ENCODE measurements at places on chromosomes 16 and 17.

GRCh38 chr17:7137171-7137943 lies 22.7 kb upstream of the ASGR2 start:
- no peak for DNase-seq

DNA sequence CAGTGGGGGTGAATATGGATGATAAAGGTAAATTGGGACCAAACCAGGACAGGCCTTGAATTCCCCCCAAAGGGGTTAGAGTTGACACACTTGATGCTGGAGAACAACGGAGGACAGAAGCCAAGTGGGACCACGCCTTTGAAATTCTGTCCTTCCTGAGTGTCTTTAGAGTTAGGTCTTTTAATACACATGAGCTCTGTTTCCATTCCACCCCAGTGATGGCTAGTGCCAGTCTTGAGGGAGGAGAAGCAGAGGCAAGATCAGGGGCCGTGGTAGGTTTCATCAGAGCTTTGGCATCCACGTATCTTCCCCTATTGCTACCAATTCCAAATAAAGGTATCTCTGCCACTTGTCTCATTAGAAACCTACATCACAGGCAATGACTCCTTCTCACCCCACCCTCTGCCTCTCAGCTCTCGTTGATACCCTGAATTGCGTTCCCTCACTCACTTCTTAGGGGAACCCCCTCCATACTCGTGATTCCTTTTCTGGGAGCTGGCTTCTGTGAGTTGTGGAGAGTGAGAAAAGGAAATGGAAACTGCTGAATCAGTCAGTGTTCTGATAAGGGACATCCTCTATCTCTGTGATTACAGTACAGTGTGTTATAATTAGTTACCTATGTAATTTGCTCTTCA lies 2.4 kb upstream of the CCL3L1 start:
- no peak for DNase-seq

- DNase-seq: no peak
Measured at GRCh38 chr17:82947051-82947991, 107.5 kb upstream of the ZNF750 start.

GRCh38 chr17:42009170-42009569 lies 8.1 kb downstream of the DNAJC7 start:
- no peak for DNase-seq

DNA sequence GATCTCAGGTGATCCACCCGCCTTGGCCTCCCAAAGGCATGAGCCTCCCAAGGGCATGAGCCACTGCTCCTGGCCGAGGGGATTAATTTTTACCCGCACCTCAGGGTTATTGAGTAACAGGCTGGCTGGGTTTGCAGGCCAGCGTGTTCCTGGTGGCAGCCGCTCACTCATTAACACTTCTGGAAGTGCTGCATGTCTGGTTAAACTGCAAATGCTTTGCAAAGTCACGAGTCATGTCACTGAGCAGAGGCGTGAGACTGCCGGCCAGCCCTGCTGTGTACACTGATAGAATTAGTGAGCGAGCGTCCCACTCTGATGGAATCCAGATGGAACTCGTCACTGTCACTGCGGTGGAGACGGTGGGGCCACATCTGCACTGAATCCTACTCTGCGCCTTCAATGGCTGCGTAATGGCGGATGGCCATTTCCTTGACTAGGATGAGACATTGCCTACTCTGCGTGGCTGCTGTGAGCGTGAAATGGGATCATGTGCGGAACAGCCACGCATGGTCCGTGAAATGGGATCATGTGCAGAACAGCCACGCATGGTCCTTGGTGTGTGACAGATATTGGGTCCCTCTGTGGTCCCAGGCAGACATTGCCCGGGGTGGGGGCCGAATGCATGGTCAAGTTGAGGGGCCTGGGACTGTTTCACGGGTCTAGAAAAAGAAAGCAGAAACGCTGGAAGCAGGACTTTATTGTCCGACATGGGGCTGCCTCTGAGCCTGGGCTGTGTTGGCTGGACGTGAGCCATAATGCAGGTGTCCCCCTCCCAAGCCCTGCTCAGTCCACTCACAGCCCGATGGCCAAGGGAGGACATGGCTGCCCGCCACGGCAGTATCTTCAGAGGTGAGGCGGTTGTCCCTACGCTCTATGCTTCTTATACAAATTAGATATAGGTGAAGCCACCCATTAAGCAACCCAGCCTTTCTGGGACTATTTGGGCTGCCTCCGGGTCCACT lies 740 bp upstream of the SLC5A10 start:
- DNase-seq: no peak

GRCh38 chr17:28230011-28230410 lies 89.0 kb upstream of the TMEM97 start:
- DNase-seq: no peak

DNA sequence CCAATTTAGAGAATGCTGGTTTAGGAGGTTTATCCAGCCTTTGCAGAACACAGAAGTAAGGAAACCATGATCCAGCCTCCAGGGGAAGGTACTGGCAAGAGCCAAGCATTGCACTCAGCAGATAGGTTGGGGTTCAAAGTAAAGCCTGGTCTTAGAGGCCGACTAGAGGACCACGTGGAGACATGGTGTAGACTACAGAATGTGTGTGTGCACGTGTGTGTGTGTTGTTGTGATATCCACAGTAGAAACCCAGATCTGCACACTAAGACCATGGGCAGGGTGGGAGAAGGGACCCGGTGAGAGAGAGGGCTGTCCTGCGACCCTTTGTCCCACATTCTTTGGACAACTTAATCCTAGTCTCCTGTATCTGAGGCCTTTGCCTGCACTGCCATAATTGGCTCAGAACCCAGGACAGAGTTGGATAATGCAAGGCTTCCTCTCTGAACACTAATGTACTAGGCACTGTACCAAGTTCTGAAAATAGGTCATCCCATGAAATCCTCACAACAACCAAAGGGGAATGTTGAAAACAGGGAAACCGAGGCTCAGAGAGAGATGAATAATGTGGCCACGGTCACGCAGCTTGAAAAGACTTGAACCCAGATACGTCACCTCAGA lies 325.1 kb upstream of the HSBP1 start:
- DNase-seq: no peak

DNA sequence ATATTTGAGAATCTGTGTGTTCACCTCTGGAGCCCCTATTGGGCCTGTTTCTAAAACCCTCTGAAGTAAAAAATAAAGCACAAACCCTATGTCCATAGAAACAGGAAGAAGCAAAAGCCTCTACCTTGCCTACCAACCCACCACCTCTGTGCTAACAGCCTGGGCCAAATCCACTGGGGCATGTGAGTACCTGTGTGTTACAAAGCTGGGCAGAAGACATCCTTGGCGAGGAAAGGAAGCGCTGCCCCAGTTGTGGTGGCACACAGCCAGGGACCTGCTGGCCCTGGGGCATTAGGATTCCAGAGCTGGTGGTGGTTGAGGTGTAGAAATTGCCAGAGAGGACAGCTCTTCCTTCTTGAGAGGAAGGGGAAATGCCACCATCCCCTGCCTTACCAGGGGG lies 30.0 kb downstream of the MYO18A start:
- DNase-seq: no peak

DNA sequence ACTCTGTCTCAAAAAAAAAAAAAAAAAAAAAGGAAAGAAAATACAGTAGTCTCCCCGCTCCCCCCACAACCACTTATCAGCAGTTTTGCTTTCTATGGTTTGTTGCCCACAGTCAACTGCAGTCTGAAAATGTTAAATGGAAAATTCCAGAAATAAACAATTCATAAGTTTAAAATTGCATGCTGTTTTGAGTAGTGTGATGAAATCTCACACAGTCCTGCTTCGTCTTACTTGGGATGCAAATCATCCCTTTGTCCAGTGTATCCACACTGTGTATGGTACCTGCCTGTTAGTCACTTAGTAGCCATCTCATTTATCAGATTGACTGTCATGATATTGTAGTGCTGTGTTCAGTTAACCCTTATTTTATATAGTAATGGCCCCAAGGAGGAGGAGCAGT lies 41.5 kb downstream of the NF1 start:
- DNase-seq: no peak

GRCh38 chr17:79984877-79985276 lies 50.8 kb downstream of the TBC1D16 start:
- no peak for DNase-seq

DNA sequence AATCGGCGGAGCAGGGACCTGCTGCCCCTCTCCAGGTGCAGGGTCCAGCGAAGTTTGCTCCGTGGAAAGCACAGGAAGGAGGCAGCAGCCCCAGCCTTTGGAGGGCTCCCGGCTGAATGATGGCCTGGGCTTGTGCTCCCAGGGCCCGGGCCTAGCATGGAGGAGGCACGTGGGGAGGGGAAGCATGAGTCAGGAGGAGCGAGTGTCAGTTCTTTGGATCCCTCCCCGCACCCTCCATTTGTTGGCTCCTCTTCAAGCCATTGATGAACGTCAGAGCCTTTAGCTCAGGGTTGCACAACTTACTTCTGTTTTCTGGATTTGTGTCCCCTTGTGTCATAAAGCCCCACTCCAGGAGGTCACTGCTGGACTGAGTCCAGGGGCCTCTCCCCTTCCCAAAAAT lies 25.8 kb downstream of the TTYH2 start:
- DNase-seq: no peak

- no peak for DNase-seq
Measured at GRCh38 chr17:64765191-64765889, 103.2 kb upstream of the SMURF2 start.

DNA sequence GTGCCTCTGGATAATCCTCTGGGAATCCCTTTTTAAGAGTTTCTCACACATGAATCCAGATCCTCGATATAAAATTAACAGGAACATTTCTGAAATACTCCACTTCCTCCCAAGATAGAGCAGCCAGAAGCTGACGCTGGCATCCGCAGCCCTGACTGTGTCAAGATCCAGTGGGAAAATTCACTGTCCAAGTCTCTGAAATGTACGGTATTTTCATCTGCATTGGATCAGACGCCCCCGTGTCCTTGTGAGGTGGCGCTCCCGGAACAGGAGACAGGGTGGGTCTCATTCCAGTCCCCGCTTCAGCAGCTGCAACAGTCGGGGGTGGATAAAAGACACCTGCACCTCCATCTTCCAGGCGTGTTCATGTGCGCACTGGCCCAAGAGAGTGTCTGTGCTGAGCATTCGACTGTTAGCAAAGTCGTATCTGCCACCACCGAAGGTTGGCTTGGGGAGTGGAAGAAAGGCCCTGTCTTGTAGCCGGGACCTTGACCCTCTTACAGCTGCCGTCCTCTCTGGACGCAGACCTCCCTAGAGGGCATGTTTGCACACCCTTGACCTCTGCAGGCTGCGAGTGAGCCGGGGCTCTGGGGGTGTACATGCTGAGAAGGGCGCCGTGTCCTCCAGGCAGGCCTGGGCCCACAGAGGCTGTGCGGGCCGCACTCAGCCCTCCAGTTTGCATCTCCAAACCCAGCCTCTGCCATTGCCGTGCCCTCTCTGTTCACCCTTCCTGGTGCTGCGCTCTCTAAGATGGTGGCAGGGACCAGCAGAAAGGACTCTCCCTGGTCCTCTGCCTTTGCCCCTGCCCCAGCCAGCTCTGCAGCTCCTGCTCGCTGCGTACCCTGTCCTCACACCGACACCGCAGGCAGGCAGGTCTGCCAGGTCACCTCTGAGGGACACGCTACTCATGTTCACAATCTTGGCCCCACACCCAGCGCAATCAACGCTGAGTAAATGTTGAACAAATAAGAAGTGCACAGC lies 72.0 kb upstream of the CHMP6 start:
- no peak for DNase-seq

- DNase-seq: no peak
Measured at GRCh38 chr16:13543850-13544249, 376.1 kb upstream of the ERCC4 start.

DNA sequence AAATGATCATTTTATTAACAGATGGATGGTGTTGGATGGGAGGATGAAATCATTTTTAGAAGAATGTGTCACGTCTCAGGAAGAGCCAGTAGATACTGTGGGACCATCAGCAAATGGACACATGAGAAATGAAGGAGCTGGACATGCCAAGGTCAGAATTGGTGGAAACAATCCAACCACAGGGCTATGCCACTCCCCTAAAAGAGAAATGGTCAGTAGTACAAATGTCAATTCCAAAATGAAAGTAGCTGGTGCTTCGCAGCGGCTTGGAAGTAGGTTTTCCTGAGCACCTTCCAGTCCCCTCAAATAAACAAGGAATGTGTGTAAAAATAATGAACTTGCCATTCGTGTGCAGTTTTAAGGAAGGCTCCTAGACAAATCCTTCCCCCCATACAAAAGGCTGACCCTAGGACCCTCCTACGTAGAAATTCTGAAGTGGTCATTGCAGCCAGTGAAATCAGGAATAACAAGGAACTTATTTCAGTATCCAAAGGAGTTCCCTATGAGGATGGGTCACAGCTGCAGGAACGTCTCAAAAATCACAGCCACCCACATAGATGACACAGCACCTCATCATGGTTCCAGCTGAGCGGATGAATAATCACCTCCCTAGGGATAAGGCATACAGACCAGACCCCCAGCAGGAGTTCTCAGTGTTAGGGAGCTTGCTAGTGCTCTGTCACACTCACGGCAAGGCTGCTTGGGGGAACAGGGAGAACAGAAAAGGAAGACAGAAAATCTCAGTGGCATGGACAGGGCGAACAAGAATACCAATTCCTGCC lies 239.2 kb downstream of the HS3ST3A1 start:
- no peak for DNase-seq

GRCh38 chr16:65120831-65121721 lies 787 bp downstream of the CDH11 start:
- DNase-seq: no peak

GRCh38 chr16:89426736-89427530 lies 63.4 kb downstream of the ANKRD11 start:
- DNase-seq: no peak

- no peak for DNase-seq
Measured at GRCh38 chr16:3577302-3577752, at the start of gene NLRC3. Gene NLRC3, minus strand, starts transcription at chr16:3577403. Its CDS starts 12,367 bp downstream, at chr16:3565036.

GRCh38 chr17:19510903-19511302 lies 22.8 kb upstream of the SLC47A1 start:
- no peak for DNase-seq

DNA sequence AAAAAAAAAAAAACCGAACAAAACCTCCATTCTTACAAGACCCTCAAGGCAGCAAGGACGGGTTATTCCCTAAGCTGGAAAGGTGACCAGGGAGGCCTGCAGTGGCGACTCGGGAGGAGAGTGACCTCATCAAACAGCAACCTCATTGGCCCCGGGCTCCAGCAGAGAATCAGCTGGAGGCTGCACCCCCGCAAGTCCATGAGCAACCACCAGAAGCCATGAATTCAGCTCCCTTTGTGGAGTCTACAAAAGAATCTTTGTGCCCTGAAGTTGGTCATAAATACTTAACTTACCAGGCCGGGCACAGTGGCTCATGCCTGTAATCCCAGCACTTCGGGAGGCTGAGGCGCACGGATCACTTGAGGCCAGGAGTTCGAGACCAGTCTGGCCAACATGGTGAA lies 80.9 kb upstream of the CREBBP start:
- DNase-seq: no peak

DNA sequence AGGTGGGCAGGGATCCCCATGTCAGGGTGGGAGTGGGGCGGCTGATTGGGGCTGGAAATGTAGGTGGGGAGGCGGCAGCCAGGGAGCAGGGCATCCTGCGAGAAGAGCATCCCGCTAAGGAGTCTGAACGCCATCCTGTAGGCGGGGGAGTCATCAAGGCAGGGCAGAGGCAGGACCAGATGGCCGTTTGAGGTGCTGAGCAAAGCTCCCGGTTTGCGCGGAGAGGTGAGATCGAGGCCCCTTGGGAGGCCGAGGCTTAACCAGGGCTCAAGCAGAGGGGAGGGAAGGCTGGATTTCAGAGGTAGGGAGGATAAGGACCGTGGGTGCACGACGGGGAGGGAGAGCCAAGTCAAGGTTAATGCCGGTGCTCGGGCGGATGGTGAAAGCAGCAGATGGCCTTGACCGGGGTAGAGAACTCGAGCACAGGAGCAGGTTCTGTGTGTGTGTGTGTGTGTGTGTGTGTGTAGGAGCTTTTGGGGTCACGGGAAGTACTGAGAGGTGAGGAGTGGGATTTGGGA lies 472 bp upstream of the NME2 start:
- no peak for DNase-seq

GRCh38 chr17:37538981-37539659 lies 49.4 kb downstream of the DUSP14 start:
- DNase-seq: no peak

Data from stimulated activated CD8-positive, alpha-beta memory T cell treated with anti-CD3 and anti-CD28 coated beads, Interleukin-4, amount 100 ng/mL, for 1 hour (primary cell).